ENCODE measurements at places on chromosomes 1 and 21.

DNA sequence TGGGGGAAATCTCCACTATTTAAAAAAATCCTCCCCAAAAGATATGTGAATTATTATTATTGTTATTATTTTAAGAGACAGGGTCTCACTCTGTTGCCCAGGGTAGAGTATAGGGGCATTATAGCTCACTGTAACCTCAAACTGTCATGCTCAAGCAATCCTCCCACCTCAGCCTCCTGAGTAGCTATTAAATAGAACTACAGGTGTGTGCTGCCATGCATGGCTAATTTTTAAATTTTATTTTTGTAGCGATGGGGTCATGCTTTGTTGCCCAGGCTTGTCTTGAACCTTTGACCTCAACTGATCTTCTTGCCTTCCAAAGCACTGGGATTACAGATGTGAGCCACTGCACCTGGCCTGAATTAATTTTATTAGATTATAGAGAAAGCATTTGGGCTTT lies 116.8 kb downstream of the RABGAP1L start:
- no peak for DNase-seq

GRCh38 chr1:237858992-237859391 lies 31.7 kb downstream of the ZP4 start:
- DNase-seq: no peak

DNA sequence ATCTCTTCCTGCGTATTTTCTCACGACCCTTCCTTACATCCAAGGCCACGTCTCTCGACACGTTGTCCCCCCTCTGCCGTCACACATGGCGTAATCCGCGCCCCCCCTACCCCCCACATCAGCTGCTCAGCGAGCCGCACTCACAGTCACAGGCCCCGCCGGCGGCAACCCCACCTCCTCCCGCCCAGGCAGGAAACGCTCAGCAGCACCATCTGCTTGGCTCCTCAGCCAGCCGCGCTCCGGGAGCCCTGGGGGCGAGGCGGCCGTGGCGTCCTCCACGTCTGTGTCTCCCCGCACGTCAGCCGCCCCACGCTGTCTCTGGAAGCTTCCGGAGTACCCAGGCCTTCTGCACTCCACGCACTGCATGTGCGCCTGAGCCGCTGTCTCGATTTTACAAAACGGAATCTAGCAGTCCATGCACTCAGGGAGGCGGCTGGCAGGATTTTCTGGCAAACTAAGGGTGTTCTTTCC lies 64.6 kb downstream of the SIK1 start:
- DNase-seq: peak; percentile 84

DNA sequence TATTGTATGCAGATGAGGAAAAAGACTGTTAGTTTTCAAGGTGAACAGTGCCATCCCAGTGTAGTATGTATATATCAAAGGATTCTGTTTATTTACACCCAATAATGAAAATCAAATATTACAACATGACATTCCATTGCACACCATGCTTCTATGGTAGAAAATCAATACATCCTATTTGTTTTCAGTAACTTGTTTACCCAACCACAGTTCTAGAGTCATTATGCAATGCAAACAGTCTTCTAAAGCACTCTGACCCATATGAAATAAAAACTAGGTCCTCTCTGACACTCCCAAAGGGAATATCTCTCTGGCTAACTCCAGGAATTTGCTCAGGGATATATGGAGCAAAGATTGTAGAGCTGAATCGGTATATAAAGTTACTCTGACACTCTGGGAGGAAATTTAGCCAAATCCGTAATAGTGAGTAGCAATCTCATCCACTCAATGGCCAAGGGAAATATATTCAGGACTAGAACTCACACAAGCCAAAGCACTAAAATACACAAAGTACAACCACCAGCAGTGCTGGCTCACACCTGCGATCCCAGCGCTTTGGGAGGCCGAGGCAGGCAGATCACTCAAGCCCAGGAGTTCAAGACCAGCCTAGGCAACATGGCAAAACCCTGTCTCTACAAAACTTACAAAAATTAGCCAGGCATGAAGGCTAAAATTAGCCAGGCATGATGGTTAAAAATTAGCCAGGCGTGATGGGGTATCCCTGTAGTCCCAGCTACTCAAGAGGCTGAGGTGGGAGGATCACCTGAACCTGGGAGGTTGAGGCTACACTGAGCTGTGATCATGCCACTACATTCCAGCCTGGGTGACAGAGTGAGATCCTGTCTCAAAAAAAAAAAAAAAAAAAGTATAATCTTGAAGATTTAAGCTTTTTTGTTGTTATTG lies 75.2 kb downstream of the RERE start:
- DNase-seq: no peak

- no peak for DNase-seq
Observed at GRCh38 chr1:11211925-11212587, 22.9 kb downstream of the ANGPTL7 start.

DNA sequence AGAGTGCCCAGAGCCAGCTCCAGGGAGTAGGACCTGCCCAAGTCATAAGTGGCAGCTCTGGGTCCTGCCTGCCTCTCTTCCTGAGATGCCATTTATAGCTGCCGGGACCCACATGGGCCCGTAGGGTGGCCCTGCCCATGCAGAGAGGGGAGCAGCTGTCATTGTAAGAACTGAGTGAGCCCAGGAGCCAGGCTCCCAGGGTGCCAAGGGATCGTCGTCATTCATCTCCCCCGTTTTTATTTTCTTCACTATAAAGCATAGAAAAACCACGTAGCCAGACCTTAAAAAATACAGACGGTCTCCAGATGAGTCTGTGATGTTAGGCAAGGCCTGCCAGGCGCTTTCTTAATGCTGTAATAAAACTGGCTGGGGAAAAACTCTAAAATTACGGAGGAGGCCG lies 90.7 kb downstream of the IGSF21 start:
- no peak for DNase-seq

DNA sequence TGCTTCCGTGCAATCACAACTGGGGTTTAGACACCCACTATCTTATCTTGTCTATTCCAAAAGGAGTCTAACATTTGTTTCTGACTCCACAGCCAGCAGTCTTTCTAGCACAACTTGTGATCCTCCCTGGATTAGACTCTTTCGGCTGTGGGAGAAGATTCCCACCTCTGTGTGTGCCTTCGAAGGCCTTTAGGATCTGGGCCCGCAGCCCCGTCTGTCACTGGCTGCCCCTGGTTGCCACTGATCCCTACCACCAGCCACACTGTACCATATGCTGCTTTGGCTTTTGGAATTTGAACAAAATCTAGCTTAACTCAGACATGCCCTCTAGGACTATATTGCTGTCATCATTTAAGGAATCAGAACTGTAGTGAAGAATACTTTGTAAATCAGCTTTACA lies 18.0 kb downstream of the NTPCR start:
- no peak for DNase-seq

DNA sequence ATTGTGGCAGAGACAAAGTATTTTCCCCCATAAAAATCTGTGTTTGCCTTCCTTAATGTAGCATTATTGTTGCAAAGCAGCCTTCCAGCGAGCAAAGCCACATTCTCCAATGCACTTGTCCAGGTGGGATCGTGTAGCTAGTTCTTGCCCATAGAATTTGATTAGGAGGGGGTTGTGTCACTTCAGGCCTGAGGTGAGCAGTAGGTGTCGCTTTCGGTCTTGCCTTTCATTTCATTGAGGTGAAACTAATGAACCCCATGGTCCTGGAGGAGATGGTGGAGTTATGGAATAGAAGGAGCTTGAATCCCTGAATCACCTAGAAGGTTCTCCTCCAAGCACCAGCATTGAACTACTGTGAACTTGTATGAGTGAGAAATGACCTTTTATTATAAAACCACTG lies 318.9 kb upstream of the PBX1 start:
- DNase-seq: no peak

DNA sequence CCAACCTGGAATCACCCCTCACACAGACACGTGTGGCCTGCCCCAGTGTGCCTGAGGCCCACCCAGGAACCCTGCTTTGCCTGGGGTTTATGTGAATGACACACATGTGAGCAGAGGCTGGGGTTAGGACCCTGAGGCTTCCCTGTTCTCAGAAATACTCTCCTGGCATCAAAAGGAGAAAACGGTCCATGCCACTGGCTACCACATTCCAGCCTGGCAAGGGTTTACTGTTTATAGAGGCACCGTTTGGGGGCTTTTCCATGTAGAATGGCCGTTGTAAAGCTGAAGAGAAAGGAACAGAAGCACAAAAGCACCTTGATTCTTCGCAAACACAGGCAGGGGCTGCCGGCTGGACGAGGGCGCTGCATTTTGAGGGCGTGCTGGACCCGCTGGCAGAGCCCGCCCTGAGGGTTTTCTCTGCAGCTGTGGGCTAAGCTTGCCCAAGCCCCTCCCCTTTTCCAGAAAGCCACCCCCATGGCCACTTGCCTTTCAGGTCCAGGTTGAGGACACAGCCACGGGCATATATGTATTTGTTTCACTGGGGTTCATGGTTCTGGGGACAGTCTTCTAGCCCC lies 13.0 kb downstream of the TFF3 start:
- peak; percentile 28 for DNase-seq

GRCh38 chr1:228218513-228219244 lies 10.8 kb downstream of the OBSCN start:
- DNase-seq: no peak

- no peak for DNase-seq
Observed at GRCh38 chr1:87044840-87045239, 130.4 kb downstream of the HS2ST1 start.

GRCh38 chr21:37868446-37869295 lies 47.6 kb downstream of the KCNJ6 start:
- no peak for DNase-seq

- DNase-seq: no peak
Observed at GRCh38 chr21:35512346-35512745, 463.2 kb upstream of the RUNX1 start.

All from NCI-H1092 (cell line).